ENCODE measurements at places on chromosomes 5 and 9.
A peak's percentile ranks its signal among the peaks of the same experiment; 100 is the strongest.

- DNase-seq: peak; percentile 88
Measured at GRCh38 chr9:744790-745484, 96.6 kb upstream of the DMRT1 start.

DNA sequence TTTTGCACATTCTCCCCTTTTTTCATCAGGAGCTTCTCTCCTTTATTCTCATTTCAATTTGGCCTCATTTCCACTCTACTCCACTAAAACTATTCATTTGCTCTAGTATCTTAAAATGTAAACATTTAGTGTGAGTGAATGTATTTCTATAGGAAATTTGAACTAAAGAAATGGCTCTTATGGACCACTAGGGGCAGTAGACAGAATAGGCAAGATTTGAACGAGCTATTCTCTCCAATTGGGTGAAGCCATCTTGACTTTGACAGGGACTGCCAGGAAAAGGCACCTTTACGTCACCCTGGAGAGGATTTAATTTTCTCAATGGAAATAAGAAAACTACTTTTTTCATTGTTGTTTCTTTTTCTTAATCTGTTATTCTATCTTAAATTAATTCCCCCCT, 666.3 kb downstream of the DNAH5 start:
- DNase-seq: no peak

- no peak for DNase-seq
Measured at GRCh38 chr9:108800632-108801099, 55.1 kb downstream of the ACTL7B start.

GRCh38 chr9:116644091-116644688, 42.9 kb upstream of the TRIM32 start:
- DNase-seq: no peak

DNA sequence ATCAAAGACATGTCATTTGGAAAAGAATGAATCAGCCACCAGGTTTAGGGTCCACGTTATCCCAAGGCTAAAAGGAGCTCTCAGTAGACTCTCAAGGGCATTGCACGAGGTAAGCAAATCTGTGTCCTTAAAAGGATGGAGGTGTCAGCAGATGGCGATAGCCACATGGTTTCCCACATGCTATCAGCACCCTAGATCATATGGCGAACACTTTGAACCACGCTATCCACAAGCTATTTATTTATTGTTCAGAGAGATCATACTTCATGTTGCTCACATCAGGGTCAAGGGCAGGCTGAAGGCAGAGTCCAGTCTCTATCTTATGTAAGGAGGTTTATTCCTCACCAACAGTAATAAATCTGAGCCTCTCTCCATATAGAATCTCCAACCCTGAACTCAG, 43.7 kb downstream of the CDH6 start:
- no peak for DNase-seq

GRCh38 chr5:140737486-140737885, 37.2 kb downstream of the ZMAT2 start:
- DNase-seq: no peak

- DNase-seq: no peak
Measured at GRCh38 chr9:114003351-114003750, 74.7 kb downstream of the AMBP start.

- DNase-seq: no peak
Measured at GRCh38 chr5:110386782-110387181, 339.7 kb downstream of the TMEM232 start.

DNA sequence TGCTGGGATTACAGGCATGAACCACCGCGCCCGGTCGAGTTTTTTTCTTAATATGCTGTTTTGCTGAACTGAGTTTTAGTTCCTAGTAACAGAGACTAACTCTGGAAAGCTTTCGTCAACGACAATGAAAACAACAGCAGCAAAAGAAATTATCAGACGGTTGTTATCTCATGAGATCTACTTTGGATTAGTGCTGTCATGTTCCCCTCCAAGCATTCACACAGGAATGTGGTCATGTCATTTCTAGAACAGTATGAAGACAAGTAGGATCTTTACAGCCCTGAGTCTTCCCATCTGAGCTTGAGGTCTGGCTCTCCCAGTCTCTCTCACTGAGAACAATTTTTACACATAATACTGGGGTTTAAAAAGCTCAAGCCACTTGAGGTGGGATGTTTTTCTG, 4.0 kb upstream of the ANKRD33B start:
- no peak for DNase-seq

GRCh38 chr9:19149230-19149629, 21.9 kb upstream of the PLIN2 start:
- no peak for DNase-seq

- no peak for DNase-seq
Measured at GRCh38 chr5:17470064-17470463, 28.0 kb upstream of the TAF11L2 start.

- DNase-seq: no peak
Measured at GRCh38 chr9:137499858-137500661, 40.9 kb upstream of the NSMF start.

DNA sequence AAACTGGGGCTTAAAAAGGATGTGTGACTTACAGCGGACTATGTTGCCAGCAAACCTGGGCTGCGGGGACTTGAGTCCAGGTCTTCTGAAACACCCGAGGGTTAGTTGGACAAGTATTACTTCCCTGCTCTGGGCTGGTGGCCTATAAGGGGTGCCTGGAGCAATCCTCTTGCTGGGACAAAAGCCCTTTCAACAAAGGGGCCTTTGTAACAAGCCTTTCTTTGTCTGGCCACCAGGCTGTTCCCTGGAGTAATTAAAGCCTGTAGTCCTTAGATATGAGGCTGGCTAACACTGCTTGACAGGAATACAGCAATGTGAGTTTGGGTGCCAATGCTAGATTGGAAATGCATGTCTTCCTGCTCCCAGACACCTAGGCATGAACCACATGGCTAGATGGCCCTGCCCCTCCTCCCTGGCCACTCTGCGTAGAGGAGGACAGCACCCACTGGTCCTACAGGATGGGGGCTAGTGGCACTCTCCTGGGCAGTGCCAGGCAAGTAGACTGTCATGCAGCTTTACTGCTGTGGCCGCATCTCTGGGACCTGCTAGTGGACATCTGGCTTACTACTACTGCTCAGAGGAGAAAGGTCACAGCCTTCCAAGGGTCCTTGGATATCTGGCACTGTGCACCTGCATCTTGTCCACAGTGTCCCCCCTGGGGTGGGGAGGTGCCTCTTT, 343.1 kb downstream of the ZSWIM6 start:
- no peak for DNase-seq

- no peak for DNase-seq
Measured at GRCh38 chr5:81850501-81851357, 99.8 kb upstream of the SSBP2 start.

DNA sequence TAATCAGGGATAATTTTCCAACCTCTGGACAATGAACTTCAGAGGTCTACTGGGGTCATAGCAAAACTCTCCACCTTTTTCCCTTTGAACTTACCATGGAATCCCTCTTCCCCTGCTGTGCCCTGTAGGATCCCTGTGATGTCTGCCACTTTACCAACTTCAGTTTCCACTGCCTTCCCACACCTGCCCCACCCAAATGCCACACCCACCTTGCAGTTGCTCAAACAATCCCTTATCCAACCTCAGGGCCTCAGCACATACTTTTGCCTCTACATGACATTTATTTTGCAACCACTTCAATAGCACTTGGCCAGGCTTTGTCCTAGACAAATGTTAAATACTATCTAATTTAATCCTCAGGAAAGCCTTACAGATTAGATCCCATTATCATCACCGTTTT, 463.7 kb upstream of the WWC1 start:
- no peak for DNase-seq

DNA sequence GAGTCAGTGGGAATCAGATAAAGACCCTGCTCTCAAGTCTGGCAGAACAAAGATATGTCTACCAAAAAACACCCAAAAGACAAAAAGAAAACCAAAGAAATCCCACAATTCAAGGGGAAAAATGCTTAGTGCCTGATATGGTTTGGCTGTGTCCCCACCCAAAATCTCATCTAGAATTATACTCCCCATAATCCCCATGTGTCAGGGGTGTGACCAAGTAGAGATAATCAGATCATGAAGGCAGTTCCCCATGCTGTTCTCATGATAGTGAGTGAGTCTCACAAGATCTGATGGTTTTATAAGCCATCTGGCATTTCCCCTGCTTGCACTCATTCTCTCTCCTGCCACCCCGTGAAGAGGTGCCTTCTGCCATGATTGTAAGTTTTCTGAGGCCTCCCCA, 13.4 kb downstream of the FBXO10 start:
- DNase-seq: no peak

DNA sequence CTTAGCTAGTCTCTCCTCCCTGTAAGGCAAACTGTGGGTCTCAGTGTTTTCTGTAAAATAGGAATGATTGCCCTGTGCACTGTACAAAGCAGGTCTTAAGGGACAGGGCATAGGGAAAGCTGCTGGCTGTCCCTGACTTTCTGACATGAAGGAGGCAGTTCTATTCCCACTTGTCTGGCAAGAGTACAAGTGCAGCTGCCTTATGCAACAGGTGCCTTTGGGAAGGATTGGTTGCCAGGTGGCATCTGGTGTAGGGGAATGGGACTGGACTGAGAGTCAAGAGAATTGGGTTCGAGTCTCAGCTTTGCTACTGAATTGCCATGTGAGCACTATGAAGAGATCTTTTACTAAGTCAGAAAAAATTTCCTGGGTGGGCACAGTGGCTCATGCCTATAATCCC, 10.0 kb downstream of the BSPRY start:
- DNase-seq: no peak

DNA sequence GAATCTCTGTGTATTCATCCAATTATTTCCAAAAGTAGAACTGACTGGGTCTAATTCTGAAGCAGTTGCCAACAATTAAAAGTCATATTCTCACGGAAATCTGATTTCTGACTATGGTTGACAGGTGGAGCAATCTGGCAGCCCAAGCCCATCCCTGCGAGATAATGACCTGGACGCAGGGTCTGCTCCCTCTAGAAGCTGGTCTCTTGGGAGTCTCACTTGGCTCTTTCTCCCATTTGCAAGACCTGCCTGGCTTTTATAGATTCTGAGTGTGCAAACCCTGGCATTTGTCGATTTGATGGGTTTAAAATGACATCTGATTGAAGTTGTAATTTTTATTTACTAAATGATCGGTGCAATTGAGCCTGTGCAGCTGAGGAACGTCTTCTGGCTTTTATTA, 49.4 kb upstream of the NEURL1B start:
- DNase-seq: no peak

- DNase-seq: peak; percentile 62
Measured at GRCh38 chr9:5629312-5630080, 589 bp downstream of the RIC1 start.

DNA sequence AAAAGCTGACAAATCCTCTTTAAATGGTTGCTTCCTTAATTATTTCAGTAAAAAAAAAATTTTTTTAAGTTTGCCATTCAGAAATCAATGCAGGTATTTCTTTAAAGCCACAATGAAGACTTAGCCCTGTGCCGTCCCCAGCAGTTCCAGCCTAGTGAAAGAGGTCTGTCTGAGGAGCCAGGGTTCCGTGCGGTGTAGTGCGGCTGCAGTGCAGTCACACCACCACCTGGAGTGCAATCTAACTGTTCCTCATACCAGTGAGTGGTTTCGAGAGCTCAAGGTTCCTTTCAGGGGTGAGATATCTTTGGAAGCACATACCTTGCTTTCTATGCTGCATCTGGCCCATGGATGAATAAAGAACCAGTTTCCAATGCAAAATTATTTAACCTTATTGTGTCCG, 87.5 kb downstream of the FANCC start:
- DNase-seq: no peak

DNA sequence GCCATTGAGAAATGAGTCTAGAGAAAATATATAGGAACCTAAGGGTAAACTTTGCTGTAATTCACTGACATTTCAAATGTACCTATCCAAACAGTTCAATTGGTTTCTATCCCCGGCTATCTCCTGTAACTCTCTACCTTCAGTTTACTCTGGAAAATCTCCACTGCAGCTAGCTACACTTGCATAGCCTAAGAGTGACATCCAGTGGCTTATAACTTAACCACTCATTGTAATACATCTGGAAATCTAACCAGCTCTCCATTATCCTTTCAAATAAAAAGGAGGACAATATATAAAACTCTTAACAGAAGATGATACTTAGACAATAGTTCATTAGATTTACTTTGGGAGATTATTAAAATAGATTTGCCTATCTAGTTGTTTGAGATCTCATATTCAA, 35.3 kb upstream of the SPDL1 start:
- peak; percentile 27 for DNase-seq

DNA sequence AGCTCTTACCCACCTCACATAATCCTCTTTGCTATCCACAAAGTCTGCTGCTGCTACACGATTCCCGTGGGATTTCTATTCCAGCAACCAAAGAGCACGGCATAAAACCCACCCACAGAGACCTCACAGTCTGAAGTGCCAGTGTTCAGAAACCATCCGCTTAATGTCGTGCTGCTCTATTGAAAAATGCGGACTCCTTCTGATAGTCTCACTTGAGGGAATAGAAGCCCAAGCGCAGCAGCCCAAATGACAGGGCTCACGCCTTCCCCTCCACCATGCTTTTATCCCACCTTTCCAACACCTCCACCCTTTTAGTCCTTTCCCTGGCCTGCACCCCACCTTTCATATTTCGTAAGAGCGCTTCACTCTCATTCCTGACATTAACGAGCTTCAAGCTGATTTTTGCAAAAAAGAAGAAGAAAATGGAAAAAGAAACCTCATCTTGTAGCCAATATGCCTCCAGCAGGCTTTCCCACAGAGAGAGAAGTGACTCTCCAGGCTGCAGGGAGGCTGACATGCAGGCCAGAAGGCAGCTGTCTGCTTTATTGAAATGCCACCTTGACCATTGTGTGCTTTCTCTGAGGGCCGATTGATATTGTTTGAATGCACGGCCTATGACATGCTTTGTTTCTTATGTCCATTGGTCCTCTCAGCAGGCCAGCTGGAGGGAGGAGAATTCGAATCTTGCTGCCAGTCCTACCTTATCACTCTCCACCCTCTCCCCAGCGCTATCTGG, 70.6 kb upstream of the PCSK1 start:
- DNase-seq: no peak

DNA sequence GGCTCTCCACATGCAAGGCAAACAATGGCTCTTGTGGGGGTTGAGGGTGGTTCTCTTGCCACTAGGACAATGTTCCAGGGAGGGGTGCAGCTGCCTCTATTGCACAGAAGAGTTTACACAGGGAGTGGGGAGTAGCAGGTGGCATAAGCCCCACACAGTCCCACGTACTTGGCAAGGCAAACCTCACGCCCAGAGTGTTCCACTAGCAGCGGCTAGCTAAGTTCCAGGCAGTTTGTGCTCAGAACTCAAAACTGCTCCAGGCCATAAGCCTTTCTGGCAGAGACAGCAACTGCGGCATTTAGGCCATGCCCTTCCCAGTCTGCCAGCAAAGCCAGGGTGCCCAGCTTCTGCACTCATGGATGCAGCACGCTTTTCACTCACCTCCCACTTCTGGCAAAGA, 29.0 kb upstream of the BTNL3 start:
- DNase-seq: no peak

- DNase-seq: no peak
Measured at GRCh38 chr5:170481849-170482248, 22.0 kb upstream of the KCNIP1 start.

GRCh38 chr5:21774801-21775200, 1078.3 kb downstream of the CDH12 start:
- DNase-seq: no peak

GRCh38 chr9:121743441-121744001, 92.1 kb downstream of the DAB2IP start:
- peak; percentile 59 for DNase-seq
